Activated T-cell treated with anti-CD3 and anti-CD28 coated beads, Interleukin-2, amount 50 U/mL, for 72 hours (primary cell): ENCODE measurements at places on chromosomes 4 and X. TPM values are rescaled to one million over a fixed set of nuclear protein-coding genes. Genes with fewer than 3 reads are reported as not detected.
A peak's percentile ranks its signal among the peaks of the same experiment; 100 is the strongest.

GRCh38 chr4:6889101-6889735 is 20.4 kb upstream of the TBC1D14 start:
- H3K36me3 ChIP-seq, result peaks cover 6% of the 10 kb centered on the region
- DNase-seq, result no peak
- H3K4me1 ChIP-seq, result peaks cover 32% of the 10 kb centered on the region
- no peak overlapping the region for H3K4me3 ChIP-seq

DNA sequence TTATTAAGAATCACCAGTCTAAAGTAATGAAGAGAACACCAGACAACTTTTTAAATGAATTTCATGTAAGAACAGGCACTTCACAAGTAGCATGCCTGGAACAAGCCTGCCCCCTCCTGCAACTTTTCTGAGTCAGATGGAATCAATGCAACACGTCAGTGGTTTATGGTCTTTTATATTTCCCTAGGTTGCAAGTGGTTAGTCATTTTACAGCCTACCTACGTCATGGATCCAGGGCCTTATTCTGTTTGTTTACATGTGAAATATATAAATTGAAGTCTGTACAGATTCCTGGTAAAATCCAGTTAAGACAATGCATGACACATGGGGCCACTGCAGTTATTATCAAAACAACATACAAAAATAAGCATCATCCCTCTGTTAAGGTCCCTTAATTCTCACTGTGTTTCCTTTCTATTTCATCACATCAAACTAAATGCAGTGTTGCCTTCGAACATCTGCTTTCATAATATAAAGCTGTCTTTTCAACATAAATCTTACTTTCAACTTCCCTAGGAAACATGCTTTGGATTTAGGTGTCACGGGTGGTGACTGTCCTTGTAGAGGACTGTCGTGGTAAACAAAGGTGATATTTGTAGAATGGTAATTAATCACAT is 309.3 kb downstream of the FRMPD4 start:
- H3K36me3 ChIP-seq, result no peaks in the 10 kb centered on the region
- H3K27me3 ChIP-seq, result peaks cover 4% of the 10 kb centered on the region
- DNase-seq, result no peak
- no peak overlapping the region for H3K27ac ChIP-seq

The GAGE12F gene
- not detected for total RNA-seq

DNA sequence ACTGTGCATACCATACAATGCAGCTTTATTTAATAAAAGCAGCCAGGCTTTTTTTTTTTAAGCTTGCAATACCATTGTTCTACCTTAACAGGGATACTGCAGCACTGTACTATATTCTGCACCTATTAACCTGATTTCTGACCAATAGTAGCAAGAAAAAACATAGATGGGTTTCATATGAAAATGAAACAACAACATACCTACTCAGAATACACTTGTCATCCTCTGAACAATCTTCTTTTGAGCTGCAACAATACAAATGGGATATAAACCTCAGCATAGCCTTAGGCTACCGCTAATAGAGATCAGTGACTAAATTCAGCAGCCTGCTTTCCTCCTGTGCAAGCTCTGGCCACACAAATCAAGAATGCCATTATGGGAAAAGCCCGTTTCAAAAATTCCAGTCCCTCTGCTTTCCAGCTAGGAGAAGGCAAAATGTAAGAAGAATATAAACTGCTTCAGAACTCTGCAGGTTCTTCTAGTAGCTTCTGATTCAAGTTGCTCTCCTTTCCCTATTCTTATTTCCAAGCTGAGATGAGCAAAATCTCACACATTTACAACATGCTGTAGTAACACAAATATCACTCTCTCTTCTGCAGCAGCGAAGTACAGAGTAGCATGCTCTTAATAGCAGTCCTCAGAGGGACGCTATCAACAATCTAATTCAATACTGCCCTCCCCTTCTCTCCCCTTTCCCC is 143.4 kb downstream of the KLHL13 start:
- no peak overlapping the region for H3K27ac ChIP-seq
- no peaks in the 10 kb centered on the region for H3K36me3 ChIP-seq
- H3K4me3 ChIP-seq, result no peak overlapping the region
- no peak for DNase-seq
- no peaks in the 10 kb centered on the region for H3K4me1 ChIP-seq

GRCh38 chrX:71107762-71108360 is 1.3 kb upstream of the CXorf65 start:
- peaks cover 83% of the 10 kb centered on the region for H3K4me1 ChIP-seq
- H3K36me3 ChIP-seq, result peaks cover 39% of the 10 kb centered on the region
- peak; percentile 38 for DNase-seq
- peak overlapping the region; percentile 92 for H3K27ac ChIP-seq
- H3K4me3 ChIP-seq, result peak overlapping the region; percentile 85

The CCKAR gene
- total RNA-seq, result not detected

The SLIT2 gene
- total RNA-seq, result not detected

DNA sequence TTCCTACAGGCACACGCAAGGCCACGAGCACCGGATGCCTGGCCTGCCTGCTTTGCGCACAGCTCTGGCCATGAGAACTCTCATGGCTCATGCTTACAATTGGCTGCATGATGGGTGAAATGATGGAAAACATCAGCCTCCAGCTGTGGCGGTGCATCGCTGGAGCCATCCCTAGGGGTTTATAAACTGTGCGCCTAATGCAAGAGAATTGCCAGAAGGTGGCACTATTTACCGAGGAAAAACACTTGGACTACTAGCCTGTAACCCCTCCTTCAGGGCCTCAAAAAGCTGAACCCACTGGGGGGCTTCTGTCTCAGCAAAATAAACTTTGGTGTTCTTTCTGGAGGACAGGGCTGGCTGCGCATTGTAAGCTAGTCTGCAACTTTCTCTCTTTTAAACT is 51.9 kb downstream of the PHKA2 start:
- no peaks in the 10 kb centered on the region for H3K36me3 ChIP-seq
- DNase-seq, result no peak
- no peak overlapping the region for H3K27ac ChIP-seq
- no peak overlapping the region for H3K4me3 ChIP-seq
- H3K27me3 ChIP-seq, result no peaks in the 10 kb centered on the region

The KCNIP4 gene
- not detected for total RNA-seq

GRCh38 chr4:82713856-82714255 is 84.7 kb downstream of the SCD5 start:
- no peak overlapping the region for H3K4me3 ChIP-seq
- H3K27ac ChIP-seq, result no peak overlapping the region
- DNase-seq, result no peak
- no peaks in the 10 kb centered on the region for H3K36me3 ChIP-seq
- H3K4me1 ChIP-seq, result no peaks in the 10 kb centered on the region

The NWD2 gene
- total RNA-seq, result not detected

DNA sequence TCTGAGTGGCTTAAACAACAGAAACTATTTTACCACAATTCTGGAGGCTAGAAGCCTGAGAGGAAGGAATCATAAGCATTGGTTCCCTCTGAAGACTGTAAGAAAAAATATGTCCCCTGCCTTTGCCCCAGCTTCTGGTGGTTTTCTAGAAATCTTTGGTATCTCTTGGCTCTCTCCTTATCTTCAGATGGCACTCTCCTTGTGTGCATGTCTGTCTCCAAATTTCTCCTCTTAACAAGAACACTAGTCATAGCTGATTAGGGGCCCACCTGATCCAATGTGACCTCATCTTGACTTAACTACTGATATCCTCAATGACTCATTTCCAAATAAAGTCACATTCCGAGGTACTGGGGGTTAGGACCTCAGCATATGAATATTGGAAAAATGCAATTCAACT is 635.0 kb upstream of the NR3C2 start:
- DNase-seq, result no peak
- H3K4me1 ChIP-seq, result no peaks in the 10 kb centered on the region
- no peak overlapping the region for H3K4me3 ChIP-seq
- H3K27ac ChIP-seq, result no peak overlapping the region
- H3K27me3 ChIP-seq, result no peaks in the 10 kb centered on the region

DNA sequence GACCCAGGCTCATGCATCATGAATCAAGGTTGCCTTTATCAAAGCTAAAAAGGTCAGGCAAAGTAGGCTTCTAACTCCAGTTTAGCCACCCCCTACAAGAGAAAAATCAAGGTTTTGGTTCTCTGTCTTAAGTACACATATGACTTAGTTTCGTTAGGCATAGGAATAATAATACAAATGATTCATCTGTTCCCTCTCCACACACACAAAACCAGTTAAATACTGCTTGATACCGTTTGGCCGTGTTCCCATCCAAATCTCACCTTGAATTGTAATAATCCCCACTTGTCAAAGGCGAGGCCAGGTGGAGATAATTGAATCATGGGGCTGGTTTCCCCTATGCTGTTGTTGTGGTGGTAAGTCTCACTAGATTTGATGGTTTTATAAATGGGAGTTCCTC is 226.2 kb downstream of the HS6ST2 start:
- H3K4me3 ChIP-seq, result no peak overlapping the region
- peaks cover 46% of the 10 kb centered on the region for H3K27me3 ChIP-seq
- H3K36me3 ChIP-seq, result no peaks in the 10 kb centered on the region
- H3K4me1 ChIP-seq, result peaks cover 10% of the 10 kb centered on the region
- H3K27ac ChIP-seq, result no peak overlapping the region

The FAT1 gene
- total RNA-seq, result 0.36 TPM

DNA sequence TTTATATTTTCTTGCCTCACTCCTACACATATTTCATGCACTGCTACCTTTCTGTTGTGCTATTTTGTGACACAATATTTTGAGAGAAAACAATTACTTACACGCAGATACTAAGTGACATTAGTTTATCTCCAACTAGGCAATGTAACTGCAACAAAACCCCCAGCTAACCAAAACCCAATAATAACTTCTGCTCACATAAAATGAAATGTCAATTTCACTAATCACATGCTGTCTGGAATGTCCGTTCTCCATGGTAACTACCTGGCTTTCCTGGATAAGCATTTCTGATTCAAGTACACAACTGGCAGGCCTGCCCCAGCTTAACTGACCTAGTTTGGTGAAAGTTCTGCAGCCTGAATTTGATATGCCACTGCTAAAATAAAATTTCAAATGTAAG is 313.5 kb downstream of the TMA16 start:
- H3K36me3 ChIP-seq, result no peaks in the 10 kb centered on the region
- no peaks in the 10 kb centered on the region for H3K4me1 ChIP-seq
- no peak for DNase-seq

- H3K4me1 ChIP-seq, result peaks cover 42% of the 10 kb centered on the region
- peak; percentile 48 for DNase-seq
- H3K36me3 ChIP-seq, result peaks cover 6% of the 10 kb centered on the region
- peak overlapping the region; percentile 74 for H3K4me3 ChIP-seq
- H3K27ac ChIP-seq, result peak overlapping the region; percentile 96
- H3K27me3 ChIP-seq, result no peaks in the 10 kb centered on the region
Observed at GRCh38 chr4:145937971-145938611, 532 bp downstream of the ZNF827 start.

The PDCL2 gene
- not detected for total RNA-seq

The ALB gene
- not detected for total RNA-seq

DNA sequence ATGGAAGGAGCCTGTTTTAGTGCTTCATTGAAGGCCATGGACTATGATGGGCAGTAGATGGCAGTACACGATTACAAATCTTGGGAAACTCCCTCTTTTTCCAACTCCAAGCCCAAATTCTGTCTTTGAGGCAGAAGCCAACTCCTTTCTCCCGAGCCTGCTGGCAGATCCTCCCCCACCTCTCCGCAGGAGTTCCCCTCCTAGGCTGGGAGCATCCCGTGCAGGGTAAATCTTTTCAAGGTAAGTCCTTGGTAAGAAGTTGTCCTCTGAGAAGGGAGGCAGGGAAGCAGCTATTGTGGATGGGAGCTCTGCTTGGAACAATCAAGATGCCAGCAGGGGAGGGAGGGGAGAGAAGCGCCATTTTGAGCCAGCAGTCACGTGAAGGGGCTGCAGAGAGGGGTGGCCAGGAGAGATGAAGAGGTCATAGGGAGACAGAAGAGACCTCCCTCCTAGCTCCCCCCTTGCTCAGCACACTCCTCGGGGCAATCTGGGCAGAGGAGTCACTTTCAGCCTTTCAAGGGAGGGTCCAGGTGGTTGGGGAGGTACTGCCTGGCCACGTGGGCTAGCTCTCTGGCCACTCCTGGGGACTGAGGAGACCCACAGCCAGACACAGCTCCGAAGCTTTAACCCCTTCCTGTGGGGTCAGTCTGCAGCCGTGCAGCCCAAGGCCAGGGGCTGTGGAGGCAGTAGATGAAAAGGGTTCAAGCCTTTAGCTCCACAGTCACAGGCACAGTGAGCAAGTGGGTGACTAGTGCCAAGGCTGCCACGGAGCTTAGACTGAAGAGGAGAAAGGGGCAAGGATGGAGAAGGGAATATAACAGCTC is 9.6 kb downstream of the CC2D2A start:
- no peak overlapping the region for H3K4me3 ChIP-seq
- no peaks in the 10 kb centered on the region for H3K36me3 ChIP-seq
- DNase-seq, result no peak

DNA sequence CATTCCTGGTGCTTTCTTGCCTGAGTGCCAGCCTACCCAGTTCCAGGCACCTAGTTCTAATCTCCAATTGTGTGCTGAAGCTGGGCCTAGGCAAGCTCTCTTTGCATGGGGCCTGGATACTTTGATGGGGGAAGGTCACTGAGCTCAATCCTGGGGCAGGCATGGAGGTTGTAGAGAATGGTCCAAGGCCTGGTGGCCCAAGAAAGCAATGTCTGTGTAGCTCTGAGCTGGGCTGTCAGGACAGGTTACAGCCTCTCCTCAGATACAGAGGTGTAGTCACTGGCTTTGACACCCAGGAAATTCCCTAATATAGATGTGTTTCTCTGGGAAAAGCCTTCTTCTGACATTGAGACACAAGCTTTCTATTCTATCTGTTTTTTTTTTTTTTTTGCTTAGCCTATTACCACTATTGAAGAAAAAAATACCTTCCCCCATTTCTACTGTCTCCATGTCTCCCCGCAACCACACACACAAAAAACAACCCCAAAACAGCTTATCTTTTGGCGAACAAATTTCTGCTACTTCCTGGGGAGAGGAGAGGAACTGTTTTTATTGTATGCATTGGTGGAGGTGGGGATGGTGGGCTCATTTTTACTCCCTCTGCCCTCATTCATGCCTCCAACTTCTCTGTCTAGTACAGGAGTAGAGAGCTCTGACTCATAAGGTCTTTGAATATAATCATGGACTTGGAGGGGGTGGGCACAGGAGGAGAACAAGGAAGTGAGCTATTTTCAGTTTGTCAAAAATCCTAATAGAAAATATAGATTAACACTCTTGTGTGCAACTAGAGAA is 66.7 kb upstream of the DHX15 start:
- peaks cover 17% of the 10 kb centered on the region for H3K27me3 ChIP-seq
- H3K4me1 ChIP-seq, result no peaks in the 10 kb centered on the region
- DNase-seq, result no peak
- no peaks in the 10 kb centered on the region for H3K36me3 ChIP-seq
- H3K27ac ChIP-seq, result no peak overlapping the region

- H3K4me1 ChIP-seq, result no peaks in the 10 kb centered on the region
- H3K27me3 ChIP-seq, result no peaks in the 10 kb centered on the region
- H3K36me3 ChIP-seq, result no peaks in the 10 kb centered on the region
- no peak overlapping the region for H3K4me3 ChIP-seq
Observed at GRCh38 chr4:83757121-83757621, 221.3 kb downstream of the GPAT3 start.

GRCh38 chrX:29107231-29107630 is 520.0 kb downstream of the IL1RAPL1 start:
- no peaks in the 10 kb centered on the region for H3K4me1 ChIP-seq
- H3K36me3 ChIP-seq, result no peaks in the 10 kb centered on the region
- no peak overlapping the region for H3K27ac ChIP-seq

DNA sequence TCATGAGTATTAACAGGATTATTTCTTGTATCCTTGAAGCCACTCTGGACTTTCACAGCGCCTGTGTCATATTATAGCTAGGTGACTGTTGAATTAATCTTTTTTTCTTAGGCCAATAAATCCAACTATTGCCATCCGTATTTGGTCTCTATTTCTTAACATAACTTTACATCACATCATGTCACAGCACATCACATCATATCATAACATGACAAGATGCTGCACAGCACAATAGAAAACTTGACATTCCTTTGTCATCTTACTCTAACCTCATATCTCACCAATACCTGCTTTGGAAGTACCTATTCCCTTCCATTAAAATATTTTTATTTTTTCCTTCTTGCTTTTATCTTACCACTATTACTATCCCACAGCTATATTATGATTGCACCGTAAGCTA is 1480.8 kb downstream of the TECRL start:
- no peaks in the 10 kb centered on the region for H3K27me3 ChIP-seq
- no peaks in the 10 kb centered on the region for H3K4me1 ChIP-seq
- no peak overlapping the region for H3K27ac ChIP-seq
